ENCODE measurements at places on chromosomes 4 and X.

- peak; percentile 14 for DNase-seq
Observed at GRCh38 chrX:129678614-129679195, 23.9 kb upstream of the APLN start.

DNA sequence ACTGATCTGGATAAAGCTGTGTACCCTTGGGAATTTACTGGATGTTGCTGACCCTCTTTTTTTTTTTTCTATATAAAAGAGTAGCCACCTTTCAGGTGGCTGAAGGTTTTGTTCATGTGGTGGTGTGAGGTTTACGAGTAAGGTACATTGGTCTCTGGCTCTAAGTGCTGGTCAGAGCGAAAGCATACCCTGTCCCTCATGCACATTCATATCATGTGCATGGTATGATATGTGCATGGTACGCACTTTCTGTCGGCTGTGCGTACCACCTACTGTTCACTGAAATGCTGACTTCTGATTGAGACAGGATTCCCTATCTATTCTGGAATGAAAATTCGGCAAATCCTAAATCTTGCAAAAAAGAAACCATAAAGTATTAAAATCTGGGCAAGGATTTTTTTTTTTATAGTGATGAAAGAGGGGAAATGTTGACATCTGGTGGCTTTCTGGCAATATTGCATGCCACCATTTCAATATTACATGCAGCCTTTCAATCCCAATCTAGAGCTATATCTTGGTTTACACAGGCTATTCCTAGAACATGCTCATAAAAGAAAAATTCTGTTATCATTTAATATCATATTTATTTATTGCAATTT is 32.8 kb downstream of the FAM149A start:
- no peak for DNase-seq

DNA sequence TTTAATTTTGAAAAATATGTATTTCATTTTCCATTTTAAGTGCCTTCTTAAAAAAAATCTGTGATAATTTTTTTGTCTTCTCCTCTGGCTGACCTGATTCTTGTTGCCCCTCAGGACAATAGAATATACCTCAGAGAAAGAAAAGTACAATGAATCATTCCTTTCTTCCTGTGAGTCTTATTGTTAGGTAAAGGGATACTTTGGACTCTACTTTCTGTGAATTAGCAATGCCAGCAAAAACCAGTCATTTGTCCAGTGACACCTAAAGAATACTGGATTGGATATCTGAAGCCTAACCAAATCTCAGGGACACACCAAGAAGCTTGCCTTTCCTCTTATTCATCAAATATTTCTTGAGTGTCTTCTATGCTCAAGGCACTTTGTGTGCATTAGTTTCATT is 102.1 kb downstream of the AREG start:
- DNase-seq: no peak

DNA sequence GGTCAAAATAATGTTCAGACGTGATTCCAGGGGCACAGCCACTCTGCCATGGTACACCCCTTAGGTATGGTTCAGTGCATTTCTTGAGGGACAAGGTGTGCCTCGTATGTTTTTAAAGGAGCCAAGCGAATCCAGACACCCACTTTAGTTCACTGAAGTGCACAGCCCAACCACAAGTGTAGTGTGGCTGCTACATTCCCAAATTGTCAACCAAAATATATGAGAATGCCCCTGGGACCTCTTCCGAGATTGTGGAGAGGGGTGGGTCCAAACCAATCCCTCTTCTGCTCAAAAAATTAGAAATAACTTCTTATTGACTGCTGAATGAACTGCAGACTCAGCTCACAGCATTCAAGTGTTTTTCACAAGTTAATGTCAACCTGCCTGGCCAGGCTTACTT is 7.4 kb upstream of the BRS3 start:
- no peak for DNase-seq

GRCh38 chr4:119942806-119943205 is 123.8 kb downstream of the MAD2L1 start:
- DNase-seq: no peak

Data from activated CD8-positive, alpha-beta memory T cell treated with anti-CD3 and anti-CD28 coated beads for 1 hour (primary cell).